ENCODE measurements at places on chromosomes 3 and 15.

DNA sequence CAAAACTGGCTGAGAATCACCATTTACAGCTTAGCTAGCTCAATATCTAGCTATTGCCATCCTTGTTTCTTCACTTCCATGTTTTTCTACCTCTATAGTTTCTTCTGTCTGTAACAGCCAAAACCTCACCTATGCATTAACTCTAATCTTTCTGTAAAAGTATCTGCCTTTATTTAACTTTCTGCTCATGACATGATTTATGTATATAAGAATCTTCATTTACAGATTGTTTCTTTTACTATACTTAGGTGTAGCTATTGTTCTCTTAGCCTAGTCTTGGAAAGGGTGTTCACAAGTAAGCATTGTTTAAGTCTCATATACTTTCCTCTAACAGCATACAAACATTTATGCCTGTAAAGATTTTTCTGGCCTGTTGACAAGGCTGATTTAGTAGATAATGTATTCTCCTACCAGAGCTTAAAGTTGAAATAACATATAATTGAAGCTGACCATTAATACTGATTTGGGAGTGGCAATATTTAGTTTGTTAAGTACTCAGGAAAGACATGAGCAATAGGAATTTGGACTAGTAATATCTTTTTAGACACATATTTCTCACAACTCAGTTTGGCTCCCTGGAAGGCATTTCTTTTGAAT lies 9.4 kb downstream of the FILIP1L start:
- DNase-seq: no peak

GRCh38 chr3:49967291-49967690 lies 27.3 kb downstream of the RBM6 start:
- no peak for DNase-seq

GRCh38 chr3:159922861-159923312 lies 65.7 kb upstream of the IL12A start:
- no peak for DNase-seq

GRCh38 chr3:87088993-87089841 lies 98.3 kb upstream of the VGLL3 start:
- no peak for DNase-seq

DNA sequence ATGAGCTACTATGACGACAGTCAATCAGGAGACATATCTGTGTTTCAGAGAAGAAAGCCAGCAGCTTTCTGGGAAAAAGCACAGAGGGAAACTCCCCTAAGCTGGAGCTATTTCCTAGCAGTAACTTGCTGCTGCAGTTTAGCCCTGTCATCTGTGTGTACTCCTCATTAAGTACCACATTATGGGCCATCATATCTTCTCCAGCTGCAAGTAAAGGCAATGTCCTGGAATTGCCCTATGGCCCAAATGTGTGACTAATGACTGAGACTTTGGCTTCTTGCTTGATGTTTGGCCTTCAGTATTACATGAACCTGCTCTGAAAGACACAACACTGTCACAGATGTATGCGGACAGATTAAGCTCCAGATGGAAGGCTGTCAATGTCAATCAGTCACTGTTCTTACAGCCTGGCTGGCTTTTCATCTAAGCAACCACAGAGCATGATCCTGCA lies 190.8 kb downstream of the FHIT start:
- DNase-seq: no peak

GRCh38 chr15:81433462-81433861 lies 59.4 kb upstream of the TMC3 start:
- no peak for DNase-seq

DNA sequence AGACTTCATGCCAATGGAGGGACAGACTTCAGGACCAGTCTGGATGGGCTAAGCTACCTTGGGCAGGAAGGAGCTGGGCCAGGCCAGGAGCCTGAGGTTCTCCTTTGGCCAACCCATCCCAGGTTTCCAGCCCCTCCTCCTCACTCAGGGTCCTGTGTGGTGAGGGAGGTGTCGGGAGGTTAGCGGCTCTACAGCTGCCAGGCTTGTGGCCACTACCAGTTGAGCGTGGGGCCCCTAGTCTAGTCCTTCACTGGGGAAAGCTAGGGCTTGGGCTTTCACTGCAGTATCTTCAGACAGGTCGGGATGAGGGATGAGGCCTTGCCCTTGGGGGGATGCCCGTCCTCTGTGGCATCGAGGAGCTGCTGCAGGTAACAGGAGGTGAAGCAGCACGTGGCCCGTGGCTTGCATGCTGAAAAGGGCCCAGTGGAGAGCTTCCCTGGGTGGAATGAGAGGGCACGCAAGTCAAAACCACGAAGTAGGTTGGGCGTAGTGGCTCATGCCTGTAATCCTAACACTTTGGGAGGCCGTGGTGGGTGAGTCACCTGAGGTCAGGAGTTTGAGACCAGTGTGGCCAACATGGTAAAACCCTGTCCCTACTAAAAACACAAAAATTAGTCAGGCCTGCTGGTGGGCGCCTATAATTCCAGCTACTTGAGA lies 8.5 kb upstream of the FANCD2 start:
- DNase-seq: no peak

- DNase-seq: no peak
These were observed 26.3 kb upstream of the DPPA4 start for GRCh38 chr3:109363634-109364033.

GRCh38 chr15:95669146-95669922 lies 661.2 kb upstream of the NR2F2 start:
- no peak for DNase-seq

Measured in T follicular helper cell (primary cell).